ENCODE measurements at places on chromosomes 5 and 9.

DNA sequence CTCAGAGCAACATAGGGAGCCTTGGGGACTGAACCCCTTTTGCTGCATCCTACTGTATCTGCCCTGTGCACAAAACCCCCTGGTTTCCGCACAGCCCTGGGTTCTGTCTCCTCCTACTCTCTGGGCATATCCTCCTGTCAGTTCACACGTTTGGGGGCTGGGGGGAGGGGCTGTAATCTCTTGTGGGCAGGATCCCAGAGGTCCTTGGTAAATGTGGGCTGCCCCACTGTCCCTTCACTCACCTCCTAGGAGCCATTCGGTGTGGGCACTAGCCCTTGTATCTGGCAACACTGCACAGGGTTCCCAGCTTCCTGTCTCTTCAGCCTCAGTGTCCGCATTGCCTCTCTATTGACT is 271.8 kb upstream of the DMAC1 start:
- DNase-seq: no peak

GRCh38 chr5:112138526-112138925 is 280.6 kb downstream of the EPB41L4A start:
- no peak for DNase-seq

DNA sequence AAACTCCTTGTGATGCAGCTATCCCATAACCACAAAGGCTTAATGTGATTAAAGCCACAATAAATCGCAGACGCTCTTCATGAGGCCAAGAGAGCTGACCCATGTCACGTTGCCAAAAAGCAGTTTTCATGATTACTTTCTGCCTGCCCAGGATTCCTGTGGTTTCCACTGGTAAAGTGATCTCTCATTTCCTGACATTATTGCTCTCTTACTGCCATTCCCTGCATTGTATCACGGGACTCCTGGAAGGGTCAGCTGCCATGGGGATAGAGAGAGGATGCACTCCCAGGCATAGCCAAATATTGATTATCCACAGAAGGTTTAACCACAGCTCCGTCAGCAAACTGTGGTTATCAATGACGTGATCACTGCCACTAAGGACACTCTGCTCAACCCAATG is 103.8 kb upstream of the SLC1A3 start:
- DNase-seq: no peak

GRCh38 chr5:42500003-42500599 is 76.9 kb downstream of the GHR start:
- no peak for DNase-seq

GRCh38 chr9:18423791-18424531 is 50.0 kb upstream of the ADAMTSL1 start:
- DNase-seq: no peak

DNA sequence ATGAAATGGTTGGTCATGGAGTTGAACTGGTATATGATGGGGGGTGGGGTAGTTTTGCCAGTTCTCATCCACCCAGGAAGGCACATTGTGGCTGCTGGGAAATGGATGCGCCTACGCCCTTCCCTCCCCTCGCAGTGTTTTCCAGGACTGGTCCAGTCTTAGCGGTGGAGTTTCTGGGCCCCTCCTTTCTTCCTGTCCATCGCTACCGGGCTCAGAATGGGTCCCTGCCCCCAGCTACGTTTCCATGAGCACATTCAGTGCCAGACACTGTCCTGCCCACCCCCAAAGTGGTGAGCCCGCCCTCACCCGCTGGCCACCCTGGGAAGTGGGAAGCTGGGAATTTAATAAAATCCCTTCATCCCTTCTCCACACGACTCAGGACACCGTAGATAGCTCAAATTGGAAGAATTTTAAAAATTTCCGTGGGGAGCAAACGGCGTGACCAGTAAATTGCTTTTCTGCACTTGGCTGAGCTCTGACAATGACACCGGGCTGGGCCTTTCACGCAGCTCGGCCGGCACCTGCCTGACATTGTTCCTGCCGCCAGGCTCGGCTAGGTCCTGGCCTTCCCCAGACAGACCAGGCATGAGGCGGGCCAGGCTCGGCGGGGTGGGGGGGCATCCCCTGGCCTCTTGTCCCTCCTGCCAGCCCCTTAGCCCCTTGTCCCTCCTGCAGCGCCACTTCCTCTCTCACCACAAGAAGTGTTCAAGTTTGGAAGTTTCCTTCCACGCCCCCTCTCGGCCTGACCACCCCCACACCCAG is 3.6 kb downstream of the FGF18 start:
- DNase-seq: no peak

DNA sequence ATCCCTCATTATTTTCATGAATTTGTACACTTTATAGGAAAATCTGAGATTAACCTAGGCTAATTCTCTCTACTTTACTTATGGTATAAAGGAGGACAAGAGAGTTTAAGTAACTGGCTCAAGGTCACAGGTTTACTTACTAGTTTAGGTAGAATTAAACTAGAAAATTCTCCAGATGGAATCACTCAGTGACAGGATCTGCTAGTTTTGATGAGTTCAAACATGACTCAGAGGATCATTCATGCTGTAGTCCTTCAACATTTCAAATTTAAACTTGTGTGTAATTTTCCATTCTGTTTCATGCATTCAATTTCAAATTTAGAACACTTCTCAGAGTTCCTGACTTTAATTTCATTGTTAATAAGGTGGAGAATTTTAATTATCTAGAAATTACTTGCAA is 485.7 kb upstream of the TUSC1 start:
- no peak for DNase-seq

GRCh38 chr9:127244609-127245601 is 19.7 kb upstream of the GARNL3 start:
- DNase-seq: peak; percentile 90

DNA sequence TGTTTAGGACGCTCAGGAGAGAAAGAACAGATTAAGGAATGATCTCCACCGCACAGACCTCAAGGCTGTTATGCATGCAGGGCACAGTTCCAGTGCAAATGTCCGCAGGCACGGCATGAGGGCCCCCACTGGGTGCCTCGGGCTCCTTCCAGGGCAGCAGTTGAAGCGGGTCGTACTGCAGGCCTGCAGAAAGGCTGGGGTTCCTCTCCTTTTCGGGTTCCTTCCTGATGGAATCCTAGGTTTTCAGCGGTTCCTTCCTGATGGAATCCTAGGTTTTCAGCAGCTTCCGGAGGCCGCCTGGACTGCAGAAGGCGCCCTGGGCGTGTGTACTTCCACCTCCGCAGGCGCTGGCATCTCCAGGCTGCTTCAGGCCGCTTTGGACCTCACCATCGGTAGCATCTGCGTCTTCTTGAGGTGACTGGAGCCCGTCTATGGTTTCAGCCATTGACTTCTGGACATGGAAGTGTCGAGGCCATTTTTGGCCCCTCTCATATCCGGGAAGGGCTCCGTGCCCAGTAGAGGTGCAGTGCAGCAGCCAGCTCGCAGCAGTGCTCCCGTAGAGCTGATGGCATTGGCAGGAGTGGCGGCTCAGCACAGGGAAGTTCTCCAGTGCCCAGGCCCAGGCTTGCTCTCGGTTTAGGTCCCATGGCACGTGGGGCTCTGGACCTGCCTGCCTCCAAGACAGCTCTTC is 5.6 kb upstream of the MGAT4B start:
- DNase-seq: no peak

GRCh38 chr5:54637654-54638053 is 120.1 kb downstream of the SNX18 start:
- no peak for DNase-seq

GRCh38 chr9:5871785-5872184 is 18.9 kb upstream of the MLANA start:
- DNase-seq: no peak

DNA sequence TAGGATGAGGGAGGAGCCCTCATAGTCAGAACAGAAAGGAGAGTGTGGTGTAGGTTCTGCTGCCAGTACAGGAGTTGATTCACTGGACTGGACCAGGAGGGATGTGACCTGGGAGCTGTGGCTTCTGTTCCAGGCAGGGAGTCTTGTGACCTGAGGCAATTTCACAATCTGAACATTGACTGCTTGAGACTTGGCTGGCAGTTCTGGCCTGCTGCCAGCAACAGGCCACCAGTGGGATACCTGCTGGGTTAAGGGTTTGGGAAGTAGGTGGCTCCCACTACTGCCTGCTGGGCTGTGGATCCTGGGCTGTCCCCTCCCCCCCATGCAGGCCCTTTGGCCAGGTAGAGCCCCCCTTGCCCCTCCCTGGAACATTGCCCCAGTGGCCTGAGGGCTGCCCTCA is 268.6 kb upstream of the ARRDC3 start:
- DNase-seq: no peak

DNA sequence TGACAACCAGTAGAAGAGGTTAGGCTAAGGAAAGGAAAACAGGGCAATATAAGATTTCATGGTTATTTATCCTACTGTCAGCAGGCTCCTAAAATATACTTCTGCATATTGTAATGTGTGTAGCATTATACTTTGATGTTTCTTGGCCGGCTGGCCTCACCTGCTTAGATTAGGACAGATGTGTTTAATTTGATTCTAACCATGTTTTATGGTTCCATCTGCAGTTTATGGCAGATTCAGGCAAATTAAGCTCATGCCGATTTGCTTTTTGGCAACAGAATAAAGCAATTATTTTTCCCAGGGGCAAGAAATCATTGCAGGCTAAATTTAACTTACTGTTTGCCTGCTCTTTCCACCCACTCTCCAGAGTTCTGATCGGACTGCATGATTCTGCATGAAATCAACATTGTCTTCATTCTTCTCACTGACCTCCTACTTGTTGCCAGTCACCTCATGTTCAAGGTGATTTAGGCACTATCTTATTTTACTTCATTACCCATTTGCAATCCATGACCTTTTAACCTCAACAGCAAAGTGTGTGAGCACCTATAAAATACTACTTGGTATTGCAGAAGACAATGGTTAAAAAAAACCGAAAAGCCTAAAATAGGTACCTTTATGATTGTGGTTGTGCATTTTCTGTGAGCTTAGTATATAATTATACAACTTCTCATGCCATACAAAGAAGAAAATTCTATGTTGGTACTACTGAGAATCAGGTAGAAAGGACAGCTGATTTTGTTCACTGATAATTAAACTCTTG is 125.2 kb downstream of the EDIL3 start:
- no peak for DNase-seq

DNA sequence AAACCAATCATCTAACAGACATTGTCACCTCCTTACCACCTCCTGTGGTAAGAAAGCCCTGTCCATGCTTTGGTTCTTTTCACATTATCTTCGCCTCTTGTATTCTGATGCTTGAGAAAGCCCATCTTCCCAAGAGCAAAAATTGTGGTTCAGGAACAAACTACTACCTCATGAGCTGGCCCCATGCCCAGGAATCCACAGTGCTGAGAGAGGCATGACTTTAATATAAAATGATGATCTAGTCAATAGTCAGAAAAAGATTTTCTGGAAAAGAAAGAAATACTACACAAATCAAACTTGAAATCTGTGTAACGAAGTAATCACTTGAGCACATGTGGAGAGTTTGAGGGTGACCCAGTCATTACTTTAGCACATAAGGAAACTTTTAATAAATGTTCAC is 94.7 kb downstream of the FGF10 start:
- DNase-seq: no peak

- DNase-seq: no peak
These were observed 51.6 kb upstream of the CNTLN start for GRCh38 chr9:17083258-17083657.

DNA sequence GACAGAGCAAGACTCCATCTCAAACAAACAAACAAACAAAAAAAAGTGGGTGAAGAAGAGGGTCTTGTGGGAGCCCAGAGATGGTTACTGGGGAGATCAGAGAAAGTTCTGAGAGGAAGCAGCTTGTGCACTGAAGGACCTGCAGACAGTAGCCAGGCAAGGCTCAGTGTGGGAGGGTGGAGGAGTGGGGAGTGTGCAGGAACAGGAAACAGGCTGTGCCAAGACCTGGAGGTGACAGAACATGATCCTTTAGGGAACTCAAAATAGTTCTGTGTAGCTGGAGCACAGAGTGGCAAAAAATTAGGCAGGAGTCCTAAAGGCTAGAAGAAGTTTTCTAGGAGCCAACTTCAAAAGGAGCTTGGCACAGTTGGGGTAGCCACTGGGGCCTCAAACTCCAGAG is 19.2 kb upstream of the NANS start:
- DNase-seq: no peak

GRCh38 chr9:123687246-123687751 is 242.6 kb downstream of the DENND1A start:
- DNase-seq: no peak

GRCh38 chr9:22682961-22683699 is 236.5 kb downstream of the DMRTA1 start:
- no peak for DNase-seq

GRCh38 chr9:126531591-126531990 is 82.1 kb upstream of the LMX1B start:
- no peak for DNase-seq

DNA sequence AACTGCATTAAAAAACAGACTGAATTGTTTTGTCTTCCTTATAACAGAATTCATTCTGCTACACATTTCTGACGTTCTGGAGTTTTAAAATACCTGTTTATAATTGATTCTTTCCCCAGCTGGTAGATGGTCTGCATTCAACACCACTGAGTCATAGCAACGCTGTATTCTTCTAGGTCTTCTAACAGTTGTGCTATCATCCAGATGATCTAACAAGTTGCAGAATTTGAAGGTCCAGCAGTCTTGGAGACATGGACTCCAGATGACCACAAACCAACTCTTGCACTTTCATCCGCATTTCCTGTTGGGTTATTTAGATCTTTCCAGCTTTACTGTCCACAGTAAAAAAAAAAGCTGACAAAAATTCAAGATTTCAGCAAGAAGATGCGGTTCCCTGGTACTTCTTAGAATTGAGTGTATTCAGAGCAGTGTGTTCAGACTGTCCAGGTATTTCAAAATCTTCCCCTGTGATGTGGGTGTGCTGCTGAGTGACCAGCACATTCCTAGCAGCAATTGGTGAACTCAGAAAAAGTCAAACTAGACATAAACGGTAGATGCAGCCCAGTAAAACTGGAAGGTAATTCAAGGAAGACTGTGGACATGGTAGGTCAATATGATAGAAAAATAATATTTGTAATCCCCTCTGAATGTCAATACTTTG is 50.2 kb downstream of the CSNK1A1 start:
- no peak for DNase-seq

DNA sequence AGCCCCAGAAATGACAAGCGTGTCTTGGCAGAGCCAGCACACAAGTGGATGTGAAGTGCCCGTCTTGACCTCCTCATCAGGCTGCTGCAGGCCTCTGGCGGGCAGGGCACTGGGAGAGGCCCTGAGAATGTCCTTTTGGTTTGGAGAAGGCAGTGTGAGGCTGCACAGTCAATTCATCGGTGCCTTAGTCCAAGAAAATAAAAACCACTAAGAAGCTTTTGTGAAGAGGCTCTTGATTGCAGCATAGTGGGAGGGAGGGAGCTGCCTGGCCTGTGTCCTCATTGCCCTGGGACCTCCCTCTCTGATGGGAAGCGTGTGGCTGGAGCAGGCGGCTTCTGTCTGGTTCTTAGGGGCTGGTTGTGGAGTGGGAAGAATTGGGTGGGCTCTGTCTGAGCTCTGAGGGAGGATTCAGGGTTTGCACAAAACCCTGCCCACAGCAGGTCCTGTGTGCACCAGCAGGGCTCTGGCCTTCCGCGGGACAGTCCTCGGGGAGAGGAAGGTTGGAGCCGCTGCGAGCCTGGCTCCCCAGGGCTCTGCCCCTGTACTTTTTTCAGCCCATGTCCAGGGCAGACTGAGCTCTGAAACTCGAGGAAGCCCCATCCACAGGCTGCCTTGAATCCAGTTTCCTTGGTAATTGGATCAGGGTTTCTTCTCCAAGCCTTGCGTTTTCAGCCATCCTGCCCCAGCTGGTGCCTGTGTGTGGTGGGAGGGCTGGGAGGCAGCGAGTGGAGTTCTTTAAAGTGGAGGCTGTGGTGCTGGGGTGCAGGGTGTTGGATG is 1.1 kb downstream of the HRCT1 start:
- DNase-seq: no peak

All from stimulated activated CD4-positive, alpha-beta T cell treated with anti-CD3 and anti-CD28 coated beads, Interleukin-15, amount 100 ng/mL, for 48 hours (primary cell).